ENCODE measurements at places on chromosomes 2 and 18.

DNA sequence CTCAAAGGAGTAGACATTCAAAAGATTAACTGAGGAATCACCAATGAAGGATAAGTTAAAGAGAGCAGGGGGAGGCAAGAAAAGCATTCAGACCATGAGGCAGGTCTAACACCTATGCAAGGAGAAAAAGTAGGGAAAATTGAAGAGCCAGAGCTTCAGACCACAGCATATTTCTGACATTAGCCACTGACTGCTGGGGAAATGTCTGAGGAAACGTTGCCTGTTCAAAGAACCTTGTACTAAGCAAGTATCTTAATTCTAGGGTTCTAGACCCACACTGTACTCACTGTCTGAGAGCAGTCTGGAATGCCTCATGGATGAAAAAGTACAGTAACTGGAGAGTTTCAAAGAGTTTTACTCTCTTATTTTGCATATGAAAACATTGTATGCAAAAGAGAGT lies 39.5 kb upstream of the TFPI start:
- no peak for DNase-seq

GRCh38 chr2:194769030-194769429 lies 888.0 kb upstream of the SLC39A10 start:
- DNase-seq, result no peak

GRCh38 chr2:239006622-239007285 lies 158.9 kb downstream of the TWIST2 start:
- no peak for DNase-seq

GRCh38 chr2:126620302-126620701 lies 35.7 kb upstream of the GYPC start:
- no peak for DNase-seq

GRCh38 chr2:45652090-45653031 lies 886 bp downstream of the PRKCE start:
- DNase-seq, result no peak

GRCh38 chr2:97617911-97618310 lies 28.0 kb upstream of the COX5B start:
- DNase-seq, result no peak

DNA sequence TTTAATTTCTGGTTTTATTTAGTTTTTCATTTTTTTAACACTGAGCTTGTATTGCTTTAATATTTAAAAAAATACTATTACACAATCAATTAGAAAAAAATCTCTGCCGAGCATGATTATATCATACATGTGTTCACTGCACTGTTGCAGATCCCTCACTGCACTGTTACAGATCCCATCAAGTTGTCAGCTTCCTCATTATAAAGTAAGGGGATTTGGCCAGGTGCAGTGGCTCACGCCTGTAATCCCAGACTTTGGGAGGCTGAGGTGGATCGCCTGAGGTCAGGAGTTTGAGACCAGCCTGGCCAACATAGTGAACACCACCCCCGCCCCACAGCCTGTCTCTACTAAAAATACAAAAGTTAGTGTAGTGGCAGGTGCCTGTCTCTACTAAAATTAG lies 33.0 kb upstream of the METTL21A start:
- no peak for DNase-seq

- no peak for DNase-seq
Measured at GRCh38 chr2:37219046-37219445, 12.3 kb downstream of the CEBPZ start.

DNA sequence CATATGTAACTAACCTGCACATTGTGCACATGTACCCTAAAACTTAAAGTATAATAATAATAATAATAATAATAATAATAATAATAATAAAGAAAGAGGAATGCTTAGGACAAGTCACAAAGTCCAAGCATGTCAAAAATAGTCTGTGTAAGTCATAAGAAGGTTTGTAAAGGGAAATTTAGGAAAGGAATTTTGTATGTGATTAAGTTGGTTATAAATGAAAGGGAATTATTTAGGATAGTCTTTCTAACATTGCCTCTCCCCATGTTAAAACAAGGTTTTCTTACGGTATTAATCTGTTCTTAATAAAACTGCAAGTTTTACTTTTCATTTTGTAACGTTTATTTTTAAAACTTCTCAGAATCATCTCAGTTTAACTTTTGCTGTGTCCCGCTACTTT lies 62.8 kb downstream of the SESTD1 start:
- DNase-seq, result no peak

DNA sequence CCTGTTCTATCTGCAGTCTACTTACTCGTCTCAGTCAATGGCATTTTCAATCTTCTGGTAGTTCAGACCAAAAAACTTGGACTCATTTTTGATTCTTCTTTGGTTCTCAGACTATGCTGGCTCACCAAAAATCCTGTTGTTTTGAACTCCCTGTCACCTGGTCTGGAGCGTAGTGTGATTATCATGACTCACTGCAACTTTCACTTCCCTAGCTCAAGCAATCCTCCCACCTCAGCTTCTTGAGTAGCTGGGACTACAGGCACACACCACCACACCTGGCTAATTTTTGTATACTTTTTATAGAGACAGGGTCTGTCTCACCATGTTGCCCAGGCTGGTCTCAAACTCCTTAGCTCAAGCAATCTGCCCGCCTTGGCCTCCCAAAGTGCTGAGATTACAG lies 163.3 kb upstream of the CDH7 start:
- DNase-seq, result no peak

- no peak for DNase-seq
Measured at GRCh38 chr2:64289251-64289650, 145.0 kb upstream of the PELI1 start.

GRCh38 chr18:70907673-70908072 lies 618.8 kb downstream of the SOCS6 start:
- DNase-seq, result no peak

DNA sequence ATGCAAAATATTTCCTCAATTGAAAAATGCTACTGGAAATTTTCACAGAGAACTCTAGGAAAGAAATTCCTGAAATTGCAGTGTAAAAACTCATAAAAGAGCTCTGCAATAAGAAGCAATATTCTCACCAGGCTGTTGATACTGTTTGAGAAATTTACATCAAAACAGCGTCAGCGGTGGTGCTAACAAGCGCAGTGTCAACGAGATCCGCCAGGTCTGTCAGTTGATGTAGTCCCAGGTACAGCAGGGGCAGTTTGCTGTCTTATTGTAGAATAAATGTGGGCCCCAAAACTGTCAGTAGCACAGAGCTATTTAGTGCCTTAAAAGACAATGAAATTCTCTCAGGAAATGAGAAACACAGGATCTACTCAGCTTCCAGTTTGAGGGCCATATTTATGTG lies 611.2 kb downstream of the ARHGAP15 start:
- no peak for DNase-seq

DNA sequence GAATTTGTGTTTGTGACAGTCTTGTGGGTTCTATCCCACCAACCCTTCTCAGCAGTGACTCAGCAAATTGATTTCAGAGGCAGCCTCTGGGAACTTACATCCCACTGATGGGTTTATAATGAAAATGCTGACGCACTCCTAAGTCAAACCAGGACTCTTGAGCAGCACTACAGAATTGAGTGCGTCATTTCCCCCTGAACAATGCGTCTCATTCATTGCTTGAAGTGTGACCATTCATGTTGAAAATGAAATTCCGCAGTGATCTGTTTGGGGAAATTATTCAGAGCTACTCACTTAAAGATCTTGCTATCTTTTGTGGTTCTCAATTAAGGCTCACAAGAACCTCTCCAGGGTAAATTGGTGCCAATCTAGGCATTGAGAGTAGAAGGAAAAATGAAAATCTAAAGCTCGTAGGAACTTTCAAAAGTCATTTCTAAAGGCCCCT lies 417.7 kb upstream of the SLC14A2 start:
- DNase-seq, result no peak

- no peak for DNase-seq
Measured at GRCh38 chr2:177597759-177598158, 205.2 kb downstream of the AGPS start.

DNA sequence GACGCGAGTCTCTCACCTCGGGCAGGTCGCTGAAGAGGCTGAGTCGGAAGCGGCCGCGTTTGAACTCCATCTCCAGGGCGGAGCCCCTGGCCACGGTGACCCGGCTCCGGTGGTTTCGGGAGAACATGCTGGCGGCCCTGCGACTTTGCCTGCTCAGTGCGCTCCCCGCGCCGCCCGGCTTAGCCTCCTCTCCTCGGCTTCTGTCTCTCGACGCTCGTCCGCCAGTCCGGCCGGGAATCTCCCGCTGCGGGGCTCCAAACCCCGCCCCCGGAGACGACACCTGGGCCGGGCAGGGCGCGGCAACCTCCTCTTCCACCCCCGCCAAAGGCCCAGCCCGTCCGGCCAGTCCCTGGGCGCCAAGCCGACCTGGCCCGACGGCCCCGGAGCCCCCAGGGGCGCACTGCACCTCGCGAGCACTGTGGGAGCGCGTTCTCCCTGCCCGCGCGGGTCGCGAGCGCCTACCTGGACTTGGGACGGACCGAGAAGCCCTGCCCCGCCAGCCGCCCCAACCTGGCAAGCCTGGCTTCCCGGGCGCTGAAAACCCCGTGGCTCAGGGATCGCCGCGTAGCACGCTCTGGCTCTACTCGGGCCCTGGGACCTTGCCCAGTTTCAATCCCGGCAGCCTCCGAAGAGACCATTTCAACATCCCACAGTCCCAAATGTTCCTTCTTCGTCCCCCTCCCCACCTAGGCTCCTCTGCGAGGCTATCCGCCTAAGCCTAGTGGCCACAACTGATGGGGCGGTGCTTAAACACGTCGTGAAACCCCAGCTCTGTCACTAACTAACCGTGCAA lies at the start of gene RTKN:
Gene RTKN (minus strand): TSS at position 248 of the 793 bp plus-strand sequence. CDS start 121 bp downstream, at position 127.
- no peak for DNase-seq

- DNase-seq, result no peak
Measured at GRCh38 chr2:73897240-73897583, 4.4 kb downstream of the ACTG2 start.

All from stimulated activated CD8-positive, alpha-beta memory T cell treated with anti-CD3 and anti-CD28 coated beads, Interleukin-2, amount 100 ng/mL, for 48 hours (primary cell).